Right cardiac atrium (tissue), 5 donors: ENCODE measurements at places on chromosomes 2 and 18. TPM values are rescaled to one million over a fixed set of nuclear protein-coding genes. Genes with fewer than 3 reads are reported as not detected.

GRCh38 chr2:53969285-53969967 lies 1.4 kb downstream of the PSME4 start:
- DNase-seq: no peak

SERPINB5 gene
- not detected for polyA plus RNA-seq

DNA sequence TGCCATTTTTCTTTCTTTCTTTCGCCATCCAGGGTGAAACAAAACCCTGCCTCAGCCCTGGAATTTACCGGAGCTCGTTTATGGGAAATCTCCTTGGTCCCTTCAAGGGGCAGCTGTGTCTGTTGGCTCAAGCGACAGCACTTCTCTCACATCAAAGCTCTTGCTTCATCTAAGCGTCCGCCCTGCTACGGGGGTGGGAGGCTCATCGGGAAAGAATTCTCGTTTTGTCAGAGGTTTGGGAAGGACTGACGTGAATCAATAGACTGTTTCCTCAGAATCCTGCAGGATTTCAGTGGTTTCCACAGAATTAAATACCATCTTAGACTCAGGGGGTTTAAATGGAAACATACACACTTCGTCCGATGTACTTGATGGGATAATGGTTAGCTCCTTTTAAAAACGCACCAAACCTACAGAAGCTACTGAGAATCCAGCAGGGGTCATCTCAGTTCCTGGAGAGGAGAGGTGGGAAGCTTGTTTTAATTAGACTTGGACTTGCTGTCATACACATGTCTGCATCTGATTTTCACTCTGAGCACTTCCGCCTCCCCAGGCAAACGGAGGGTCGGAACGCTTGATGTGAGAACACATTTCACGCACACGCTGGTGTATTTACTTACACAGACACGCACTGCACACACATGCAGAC lies 91.6 kb downstream of the ASB1 start:
- no peak for DNase-seq

DPYSL5 gene
- polyA plus RNA-seq: 0.05 TPM

- no peak for DNase-seq
Observed at GRCh38 chr18:45291621-45292615, 323.4 kb upstream of the SLC14A2 start.

GRCh38 chr18:61196750-61197149 lies 136.5 kb upstream of the CDH20 start:
- no peak for DNase-seq

GRCh38 chr2:158174956-158175355 lies 73.3 kb downstream of the UPP2 start:
- no peak for DNase-seq

DNA sequence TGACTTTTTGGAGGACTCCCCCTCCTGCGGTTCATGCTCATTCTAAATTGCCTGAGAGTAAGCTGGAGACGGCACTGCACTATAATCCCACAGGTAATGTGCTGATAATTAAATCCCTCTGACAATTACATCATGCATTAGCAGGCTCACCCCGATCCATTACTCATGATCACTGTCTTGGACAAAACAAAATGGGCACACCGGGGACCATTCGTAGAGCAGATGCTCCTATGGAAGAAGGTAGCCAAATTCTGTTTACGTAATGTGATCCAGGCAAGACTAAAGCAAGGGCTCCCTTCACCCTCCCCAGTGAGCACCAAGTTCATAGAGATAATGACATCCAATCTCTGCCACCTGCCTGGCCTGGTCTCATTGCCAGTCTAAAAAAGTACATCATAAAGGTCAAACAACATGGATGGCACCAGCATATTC lies 657.1 kb upstream of the SOX11 start:
- no peak for DNase-seq

- DNase-seq: no peak
Observed at GRCh38 chr2:238847419-238847801, 475 bp upstream of the TWIST2 start.

- peak; percentile 34 for DNase-seq
Observed at GRCh38 chr2:86337244-86337835, at the start of gene REEP1. REEP1 (minus strand) TSS chr2:86337626; CDS start chr2:86337510, 116 bp downstream.

ARHGAP28 gene
- 0.93 TPM for polyA plus RNA-seq

GRCh38 chr2:29253-29652 lies 17.1 kb downstream of the FAM110C start:
- DNase-seq: no peak

- peak; percentile 76 for DNase-seq
Observed at GRCh38 chr18:12236934-12237832, 17.0 kb upstream of the CIDEA start.
